ENCODE measurements at places on chromosomes 3 and 15.

DNA sequence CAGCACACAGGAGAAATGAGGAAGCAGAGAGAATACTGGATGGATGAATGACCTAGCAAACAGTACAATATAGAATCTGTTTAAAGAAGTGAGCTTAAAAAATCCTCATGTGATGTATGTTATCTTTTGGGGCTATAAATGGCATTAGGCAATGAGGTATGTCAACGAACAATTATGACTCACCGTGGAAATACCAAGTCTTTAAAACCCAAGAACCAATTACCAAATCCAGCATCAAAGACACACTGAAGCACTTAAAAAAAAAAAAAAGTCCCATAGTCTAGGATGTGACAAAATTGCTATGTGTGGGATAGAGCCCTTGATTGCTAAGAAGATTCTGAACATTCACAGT lies 36.3 kb upstream of the HERC1 start:
- DNase-seq: no peak

GRCh38 chr3:57896691-57897090 lies 111.5 kb upstream of the FLNB start:
- DNase-seq: no peak

DNA sequence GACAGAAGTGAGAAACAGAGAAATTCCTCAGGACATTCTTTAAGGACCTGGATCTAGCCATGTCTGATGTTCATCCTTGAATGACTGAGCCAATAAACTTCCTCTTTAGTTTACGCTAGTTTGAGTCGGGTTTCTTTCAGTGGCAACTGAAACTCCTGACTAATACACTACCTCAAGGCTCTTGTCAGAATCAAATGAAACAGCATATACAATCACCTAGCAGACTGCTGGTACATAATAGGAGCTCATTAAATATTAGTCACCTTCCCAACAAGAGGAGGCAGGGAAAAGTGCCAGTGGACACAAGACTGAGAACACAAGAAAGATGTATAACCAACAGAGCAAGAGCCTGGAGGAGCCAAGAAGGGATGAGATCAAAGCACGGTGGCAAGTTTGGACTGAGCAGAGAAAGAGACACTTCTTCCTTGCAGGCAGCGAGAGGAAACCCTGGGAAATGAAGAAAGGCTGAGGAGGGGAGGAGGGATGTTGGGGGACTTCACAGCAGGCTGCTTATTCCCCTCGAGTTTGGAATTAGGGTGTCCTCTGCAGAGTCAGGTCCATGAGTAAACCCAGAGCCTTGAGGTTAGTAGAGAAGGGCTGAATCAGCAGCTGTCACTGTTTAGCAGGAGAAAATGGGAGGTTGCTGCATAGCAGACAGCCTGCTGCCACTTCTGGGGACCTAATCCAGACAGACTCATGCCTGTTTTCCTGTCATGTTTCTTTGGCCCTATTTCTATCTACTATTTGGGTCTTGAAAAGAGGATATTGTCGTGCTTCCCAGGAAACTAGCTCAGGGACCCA lies 73.3 kb downstream of the MRPL46 start:
- no peak for DNase-seq

DNA sequence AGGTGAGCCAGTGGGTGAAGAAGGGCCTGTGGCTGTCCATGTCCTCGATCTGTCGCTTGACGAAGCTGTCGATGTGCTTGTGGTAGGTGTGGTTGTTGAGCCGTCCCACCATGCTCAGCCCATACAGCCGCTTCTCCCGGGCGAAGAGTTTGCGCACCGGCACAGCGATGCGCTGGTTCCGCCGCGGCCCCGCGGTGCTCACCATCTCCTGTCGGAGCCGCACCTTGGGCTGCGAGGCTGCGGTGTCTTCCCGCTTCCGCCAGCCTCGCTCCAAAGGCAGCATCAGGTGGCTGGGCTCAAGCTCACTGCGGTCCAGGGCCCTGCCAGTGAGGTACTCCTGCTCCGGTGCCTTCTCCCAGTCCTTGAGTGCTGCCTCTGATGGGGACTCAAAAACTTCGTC lies 34.0 kb upstream of the GRIP2 start:
- DNase-seq: no peak

- DNase-seq: no peak
Measured at GRCh38 chr3:38610436-38610835, 39.1 kb downstream of the SCN5A start.

DNA sequence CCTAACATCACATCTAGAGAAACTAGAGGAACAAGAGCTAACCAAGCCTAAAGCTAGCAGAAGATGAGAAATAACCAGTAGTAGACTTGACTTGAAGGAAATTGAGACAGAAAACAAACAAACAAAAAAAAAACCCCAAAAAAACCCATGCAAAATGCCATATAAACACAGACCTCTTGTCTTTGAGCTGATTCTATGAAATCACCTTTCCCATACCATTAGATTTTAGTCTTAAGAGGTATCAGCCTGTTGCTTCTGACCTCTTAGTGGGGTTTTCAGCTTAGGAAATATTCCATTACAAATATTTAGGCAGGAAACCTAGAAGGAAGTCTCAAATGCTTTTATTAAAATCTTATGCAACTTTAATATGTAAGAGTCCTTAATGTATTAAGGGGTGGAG lies 23.9 kb upstream of the ST3GAL6 start:
- no peak for DNase-seq

DNA sequence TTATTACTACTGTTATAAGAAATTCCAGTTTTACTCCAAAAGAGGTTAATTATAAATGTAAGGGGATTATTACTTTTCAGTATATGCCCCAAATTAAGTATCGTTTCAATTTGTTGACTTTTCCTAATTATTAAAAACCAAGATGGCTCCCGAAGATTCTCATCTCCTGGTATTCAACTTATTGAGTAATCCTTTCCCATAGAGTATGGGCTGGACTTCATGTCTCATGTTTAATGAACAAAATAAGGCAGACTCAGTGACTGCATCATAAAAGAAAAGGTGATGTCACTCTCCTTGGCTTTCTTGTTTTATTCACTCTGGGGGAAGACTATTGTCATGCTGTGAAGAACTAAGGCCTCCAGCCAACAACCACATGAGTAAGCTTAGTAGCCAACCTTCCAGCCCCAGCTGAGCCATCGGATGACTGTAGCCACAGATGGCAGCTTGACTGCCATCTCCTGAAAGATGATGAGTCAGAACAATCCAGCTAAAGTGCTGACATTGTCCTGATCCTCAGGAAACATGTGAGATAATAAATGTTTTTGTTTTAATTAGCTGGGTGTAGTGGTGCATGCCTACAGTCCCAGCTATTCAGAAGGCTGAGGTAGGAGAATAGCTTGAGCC lies 17.3 kb downstream of the IGF2BP2 start:
- no peak for DNase-seq

GRCh38 chr15:58770519-58770856 lies 614 bp upstream of the MINDY2 start:
- DNase-seq: no peak

DNA sequence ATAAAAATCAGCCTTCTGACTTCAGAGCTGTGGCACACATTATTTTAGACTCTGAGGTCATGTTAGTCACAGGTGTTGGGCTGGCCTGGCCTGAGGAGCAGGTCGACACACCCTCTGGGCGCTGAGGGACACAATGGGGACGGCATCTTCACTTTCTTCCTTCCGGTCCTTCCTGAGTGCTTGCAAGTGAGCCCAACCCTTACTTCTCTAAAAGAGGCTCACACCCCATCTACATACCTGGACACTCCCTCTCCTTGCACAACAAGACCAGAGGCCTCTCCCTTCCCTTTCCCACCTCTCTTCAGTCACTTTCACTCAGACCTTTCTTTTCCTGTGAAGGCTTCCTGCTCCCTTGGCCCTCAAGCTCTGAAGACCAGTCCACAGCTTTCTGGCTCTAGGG lies 85.4 kb downstream of the XXYLT1 start:
- DNase-seq: no peak

GRCh38 chr3:31361371-31362273 lies 171.1 kb upstream of the STT3B start:
- no peak for DNase-seq

GRCh38 chr3:123295171-123295900 lies 93.6 kb downstream of the SEC22A start:
- no peak for DNase-seq

DNA sequence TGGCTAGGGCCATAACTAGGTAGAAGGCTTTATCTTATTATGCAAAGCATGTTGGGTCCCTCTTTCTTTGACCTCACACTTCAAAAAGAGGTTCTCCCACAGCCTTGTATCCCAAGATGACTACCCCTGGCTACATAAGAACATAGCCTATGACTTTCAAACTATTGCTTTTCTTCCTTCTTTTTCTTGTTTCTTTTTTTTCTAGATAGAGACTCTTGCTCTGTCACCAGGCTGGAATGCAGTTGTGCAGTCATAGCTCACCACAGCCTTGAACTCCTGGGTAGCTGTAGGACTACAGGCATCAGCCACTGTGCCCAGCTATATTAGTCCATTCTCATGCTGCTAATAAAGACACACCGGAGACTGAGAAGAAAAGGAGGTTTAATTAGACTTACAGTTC lies 47.2 kb downstream of the DIPK2A start:
- no peak for DNase-seq

DNA sequence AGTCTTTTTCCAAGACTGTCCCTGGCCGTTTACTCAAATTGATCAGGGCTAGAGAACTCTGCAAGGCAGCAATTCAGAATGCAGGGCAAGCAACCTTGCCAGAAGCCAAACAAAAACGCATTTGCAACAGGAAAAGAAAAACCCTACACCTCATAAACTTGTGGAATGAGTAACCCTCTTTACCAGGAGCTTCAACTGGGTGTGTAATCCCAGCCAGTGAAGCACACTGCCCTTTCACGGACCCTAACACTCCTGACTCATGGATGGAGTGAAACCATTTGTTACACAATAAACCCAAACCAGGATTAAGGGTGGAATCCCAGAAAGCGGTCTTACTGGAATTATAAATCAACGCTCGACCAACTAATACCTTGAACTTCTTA lies 14.8 kb upstream of the LDHAL6B start:
- no peak for DNase-seq

- DNase-seq: no peak
Measured at GRCh38 chr3:29067007-29067406, 213.9 kb upstream of the RBMS3 start.

GRCh38 chr3:115808816-115809215 lies 185.5 kb downstream of the GAP43 start:
- no peak for DNase-seq

DNA sequence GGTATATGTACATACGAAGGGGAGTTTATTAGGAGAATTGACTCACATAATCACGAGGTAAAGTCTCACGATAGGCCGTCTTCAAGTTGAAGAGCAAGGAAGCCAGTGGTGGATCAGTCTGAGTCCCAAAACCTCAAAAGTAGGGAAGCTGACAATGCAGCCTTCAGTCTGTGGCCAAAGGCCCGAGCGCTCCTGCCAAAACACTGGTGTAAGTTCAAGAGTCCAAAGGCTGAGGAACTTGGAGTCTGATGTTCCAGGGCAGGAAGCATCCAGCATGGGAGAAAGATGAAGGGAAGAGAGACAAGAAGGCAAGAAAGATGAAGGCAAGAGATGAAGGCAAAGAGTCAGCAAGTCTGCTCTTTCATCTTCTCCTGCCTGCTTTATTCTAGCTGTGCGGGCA lies 16.8 kb upstream of the LRRN1 start:
- no peak for DNase-seq

DNA sequence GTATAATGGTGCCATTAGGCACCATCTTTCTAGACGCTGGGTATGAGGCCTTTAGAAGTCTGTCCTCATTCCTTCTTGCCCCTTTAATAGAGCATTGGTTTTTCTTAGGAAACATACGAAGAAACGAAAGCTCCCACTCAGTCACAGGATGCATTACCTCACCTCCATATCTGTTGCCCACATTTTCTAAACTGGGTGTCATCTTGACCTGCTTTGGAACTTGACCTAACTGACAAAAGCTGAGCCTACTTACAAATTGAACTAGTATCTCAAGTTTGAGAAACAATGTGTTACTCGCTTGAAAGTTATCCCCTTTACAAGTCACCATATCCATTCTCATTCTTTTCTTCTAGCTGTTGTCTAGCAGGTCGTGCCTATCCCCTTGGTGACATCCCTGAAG lies 102.7 kb downstream of the VPS8 start:
- DNase-seq: no peak

GRCh38 chr3:31980530-31981205 lies 394 bp downstream of the OSBPL10 start:
- DNase-seq: peak; percentile 29

- no peak for DNase-seq
Measured at GRCh38 chr3:52272831-52273230, 5.6 kb downstream of the WDR82 start.

DNA sequence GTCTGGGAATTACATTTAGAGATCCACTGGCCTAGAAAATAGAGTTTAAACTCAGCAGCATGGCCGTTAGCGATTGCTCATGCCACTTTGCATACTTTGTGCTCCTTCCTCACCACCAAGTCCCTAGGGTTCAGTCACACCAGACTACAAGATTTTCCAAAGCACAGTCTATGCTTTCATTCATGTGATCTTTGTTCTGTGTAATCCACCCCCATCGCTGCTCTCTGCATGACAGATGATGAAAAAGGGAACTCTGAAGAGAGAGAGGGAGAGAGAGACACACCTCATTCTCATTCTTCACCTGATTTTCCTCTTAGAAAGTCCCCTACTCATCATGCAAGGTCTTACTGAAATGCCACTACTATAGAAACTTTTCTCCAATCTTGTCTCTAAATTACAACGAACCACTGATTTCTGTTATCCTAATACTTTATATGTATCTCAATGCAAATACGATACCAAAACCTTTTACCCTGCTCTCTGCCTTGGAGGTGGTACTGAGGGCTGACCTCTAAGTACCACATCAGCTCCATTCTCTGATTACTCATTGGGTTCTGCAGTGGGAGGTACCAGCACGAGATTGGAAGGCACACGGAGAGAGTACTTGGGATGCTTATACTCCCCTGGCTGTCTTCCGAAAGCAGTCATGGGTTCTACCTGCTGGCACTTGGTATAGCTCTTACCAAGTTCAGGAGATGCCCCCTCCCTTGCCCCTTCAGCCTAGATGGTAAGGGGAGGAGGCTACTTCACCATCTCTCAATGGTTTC lies 1.1 kb upstream of the PARP15 start:
- DNase-seq: peak; percentile 63

GRCh38 chr3:61454801-61455200 lies 106.6 kb upstream of the PTPRG start:
- DNase-seq: no peak

GRCh38 chr15:49898575-49899283 lies 220.3 kb downstream of the ATP8B4 start:
- DNase-seq: no peak

- no peak for DNase-seq
Measured at GRCh38 chr3:24145481-24145880, 200.4 kb downstream of the NR1D2 start.

DNA sequence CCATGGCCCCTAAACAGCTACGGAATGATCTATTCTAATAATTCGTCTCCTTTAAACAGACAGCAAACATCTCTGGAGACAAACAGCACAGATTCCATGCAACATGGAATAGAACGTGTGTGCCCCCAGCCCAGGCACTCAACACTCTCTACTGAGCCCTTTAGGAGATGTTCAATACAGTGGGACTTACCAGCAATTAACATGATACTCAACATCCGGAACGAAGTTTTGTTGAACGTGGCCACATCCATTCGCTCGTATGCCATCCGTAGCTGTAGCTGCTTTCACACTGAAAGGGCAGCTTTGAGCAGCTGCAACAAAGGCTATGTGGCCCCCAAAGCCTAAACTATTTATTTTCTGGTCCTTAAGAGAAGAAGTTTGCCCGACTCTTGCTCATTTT lies 3.5 kb downstream of the ADAMTS17 start:
- DNase-seq: no peak

- no peak for DNase-seq
Measured at GRCh38 chr15:80556694-80557367, 138.3 kb upstream of the ABHD17C start.

- DNase-seq: no peak
Measured at GRCh38 chr3:2657971-2658370, 452.2 kb downstream of the IL5RA start.
